ENCODE measurements at places on chromosomes 5 and 9.

- no peak for DNase-seq
Observed at GRCh38 chr5:62902126-62902525, 323.5 kb downstream of the LRRC70 start.

DNA sequence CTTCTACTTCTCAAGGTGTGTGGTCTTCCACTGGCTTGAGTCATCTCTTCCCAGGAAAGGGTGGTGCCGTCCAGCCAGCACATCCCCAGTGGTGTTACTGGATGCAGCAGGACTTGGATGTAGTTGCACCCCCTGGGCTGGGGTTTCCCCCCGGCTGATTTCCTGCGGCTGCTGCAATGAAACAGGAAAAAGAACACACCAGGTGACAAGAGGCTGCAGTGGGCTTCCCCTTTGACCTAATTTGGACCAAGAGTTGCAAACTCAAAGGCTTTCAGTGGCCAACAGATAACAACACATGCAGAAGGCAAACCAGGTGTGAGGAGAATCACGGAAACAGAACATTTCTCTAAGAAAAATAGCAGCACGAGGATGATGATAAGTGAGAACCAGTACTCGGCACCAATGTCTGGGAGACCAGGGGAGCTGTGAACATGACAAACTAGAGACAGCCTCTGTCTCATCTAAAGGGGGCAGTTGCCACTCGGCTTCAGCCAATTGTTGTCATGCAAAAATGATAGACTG is 83.7 kb downstream of the PDE6A start:
- no peak for DNase-seq

DNA sequence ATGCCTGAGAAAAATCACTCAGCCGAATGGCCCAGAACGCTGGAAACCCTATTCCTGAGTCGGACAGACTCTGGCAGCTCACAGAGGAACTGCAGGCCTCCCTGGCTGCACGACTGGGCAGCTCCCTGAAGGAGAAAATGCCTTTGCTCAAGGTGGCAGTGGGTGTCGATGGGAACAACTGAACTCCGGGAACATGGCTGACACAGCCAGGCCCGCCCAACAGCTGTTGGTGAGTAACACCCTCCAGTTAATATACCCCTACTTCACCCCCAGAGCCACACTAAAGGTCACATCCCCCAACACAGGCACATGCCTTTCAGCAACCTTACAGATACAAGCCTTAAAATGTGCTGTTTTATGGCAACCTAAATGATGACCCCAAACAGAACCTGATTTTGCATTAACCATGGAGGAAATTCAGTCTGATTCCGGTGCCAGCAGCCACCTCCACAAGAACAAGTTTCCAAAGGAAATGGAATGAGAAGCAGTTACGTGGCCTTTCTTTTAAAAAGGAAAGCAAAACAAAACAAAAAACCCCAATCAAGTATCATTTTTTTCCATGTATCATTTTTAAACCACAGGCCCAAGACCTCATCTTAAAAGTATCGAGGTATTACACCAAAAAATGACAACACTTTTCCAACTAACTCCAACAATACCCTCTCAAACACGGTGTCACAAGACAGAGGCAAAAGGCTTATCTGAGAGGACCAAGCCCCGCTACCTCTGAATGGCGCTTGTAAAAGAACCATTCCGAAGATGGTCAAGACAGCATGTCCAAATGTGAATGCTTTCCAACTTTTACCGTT is 3.1 kb downstream of the KLF9 start:
- no peak for DNase-seq

GRCh38 chr5:10471677-10472076 is 30.0 kb downstream of the ROPN1L start:
- no peak for DNase-seq

- DNase-seq, result no peak
Observed at GRCh38 chr9:83281306-83282255, 218.6 kb upstream of the RASEF start.

Measured in stimulated activated CD8-positive, alpha-beta memory T cell treated with anti-CD3 and anti-CD28 coated beads, Interleukin-4, amount 100 ng/mL, for 4 hours (primary cell).